ENCODE measurements at places on chromosomes 12 and 14.

- H3K27ac ChIP-seq: no peak overlapping the region
- DNase-seq: no peak
- H3K36me3 ChIP-seq: no peaks in the 10 kb centered on the region
Measured at GRCh38 chr12:93767524-93767863, 90.3 kb downstream of the CRADD start.

DNA sequence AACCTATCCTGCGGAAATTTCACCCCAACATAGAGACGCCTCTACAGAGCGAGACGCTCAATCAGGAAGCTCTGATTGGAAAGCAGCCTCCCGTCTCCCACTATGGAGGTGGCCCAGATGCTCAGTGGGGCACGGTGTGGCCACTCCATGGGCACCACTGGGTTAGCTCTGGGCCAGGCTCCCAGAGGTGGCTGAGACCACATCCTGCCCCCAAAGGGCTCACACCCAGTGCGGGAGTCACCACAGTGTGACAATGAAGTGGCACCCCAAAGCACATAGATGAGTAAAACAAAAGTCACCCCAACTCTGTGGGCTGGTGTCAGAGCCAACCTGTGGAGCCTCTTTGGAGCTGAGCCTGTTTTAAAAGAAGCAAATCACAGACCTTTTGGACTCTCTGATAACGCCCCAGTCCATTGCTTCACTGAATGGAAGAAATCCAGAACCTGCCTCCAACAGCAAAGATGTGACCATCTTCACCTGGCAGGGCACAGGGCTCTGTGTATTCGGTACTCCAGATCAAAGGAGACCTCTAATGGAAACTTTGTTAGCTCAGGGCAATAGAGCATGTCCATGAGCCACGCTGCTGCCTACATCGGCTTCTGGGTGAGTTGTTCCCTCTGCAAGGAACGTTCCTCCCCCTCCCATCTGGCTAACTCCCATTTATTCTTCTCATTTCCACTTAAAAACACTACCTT, 19.6 kb downstream of the CLMN start:
- H3K27me3 ChIP-seq: peaks cover 33% of the 10 kb centered on the region
- peaks cover 16% of the 10 kb centered on the region for H3K36me3 ChIP-seq
- no peak overlapping the region for H3K4me3 ChIP-seq
- DNase-seq: no peak
- peak overlapping the region; percentile 8 for H3K27ac ChIP-seq

DNA sequence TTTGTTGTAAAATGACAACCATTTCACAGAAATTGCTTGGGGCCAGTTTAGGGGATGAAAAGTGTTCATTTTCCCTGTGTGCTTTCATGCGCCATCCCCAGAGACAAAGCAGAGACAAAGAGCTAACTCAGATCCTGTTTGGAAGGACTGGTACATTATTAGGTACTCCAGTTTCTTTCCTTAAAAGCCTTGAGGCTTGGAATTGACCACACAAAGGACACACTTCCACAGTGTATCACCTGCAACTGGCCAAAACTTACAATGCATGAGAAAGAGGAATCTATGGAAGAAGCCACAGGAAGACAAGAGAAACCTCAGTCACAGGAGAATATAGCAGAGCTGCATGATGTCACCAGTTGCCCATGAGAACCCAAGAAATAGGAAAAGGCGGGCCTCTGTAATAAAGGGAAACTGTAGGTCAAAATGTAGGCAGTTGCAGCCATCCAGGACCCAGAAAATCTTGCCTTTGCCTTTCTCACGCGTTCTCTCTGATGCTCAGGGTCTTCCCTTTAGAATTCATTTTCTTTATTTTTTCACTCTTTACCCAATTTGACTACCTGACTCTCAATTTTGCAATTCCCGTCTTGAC, 339.0 kb downstream of the RMST start:
- no peaks in the 10 kb centered on the region for H3K36me3 ChIP-seq
- DNase-seq: no peak
- H3K27me3 ChIP-seq: no peaks in the 10 kb centered on the region
- peak overlapping the region; percentile 87 for H3K27ac ChIP-seq
- peaks cover 19% of the 10 kb centered on the region for H3K4me1 ChIP-seq
- H3K4me3 ChIP-seq: no peak overlapping the region

DNA sequence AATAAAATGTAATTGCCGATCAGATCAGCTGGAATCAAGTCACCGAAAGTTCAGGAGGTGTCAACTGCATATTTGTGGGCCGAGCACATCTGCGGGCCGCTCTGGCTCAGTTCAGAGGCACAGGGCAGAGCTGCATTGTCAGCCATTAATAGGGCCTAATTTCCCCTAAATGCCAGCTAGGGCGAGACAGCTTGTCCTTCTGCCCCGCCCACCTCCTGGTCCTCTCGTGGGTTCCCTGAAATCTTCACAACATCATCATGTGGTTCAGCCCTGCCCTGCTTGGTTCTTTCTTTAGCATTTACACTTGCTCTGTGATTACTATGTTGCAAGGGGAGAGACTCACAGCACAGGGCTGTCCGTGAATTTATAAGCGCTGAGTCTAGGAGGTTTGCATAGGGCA, 148.9 kb downstream of the CHST11 start:
- peak overlapping the region; percentile 74 for H3K27ac ChIP-seq
- H3K36me3 ChIP-seq: peaks cover 37% of the 10 kb centered on the region
- no peak for DNase-seq
- H3K4me1 ChIP-seq: peaks cover 54% of the 10 kb centered on the region
- peaks cover 11% of the 10 kb centered on the region for H3K27me3 ChIP-seq
- peak overlapping the region; percentile 12 for H3K4me3 ChIP-seq

DNA sequence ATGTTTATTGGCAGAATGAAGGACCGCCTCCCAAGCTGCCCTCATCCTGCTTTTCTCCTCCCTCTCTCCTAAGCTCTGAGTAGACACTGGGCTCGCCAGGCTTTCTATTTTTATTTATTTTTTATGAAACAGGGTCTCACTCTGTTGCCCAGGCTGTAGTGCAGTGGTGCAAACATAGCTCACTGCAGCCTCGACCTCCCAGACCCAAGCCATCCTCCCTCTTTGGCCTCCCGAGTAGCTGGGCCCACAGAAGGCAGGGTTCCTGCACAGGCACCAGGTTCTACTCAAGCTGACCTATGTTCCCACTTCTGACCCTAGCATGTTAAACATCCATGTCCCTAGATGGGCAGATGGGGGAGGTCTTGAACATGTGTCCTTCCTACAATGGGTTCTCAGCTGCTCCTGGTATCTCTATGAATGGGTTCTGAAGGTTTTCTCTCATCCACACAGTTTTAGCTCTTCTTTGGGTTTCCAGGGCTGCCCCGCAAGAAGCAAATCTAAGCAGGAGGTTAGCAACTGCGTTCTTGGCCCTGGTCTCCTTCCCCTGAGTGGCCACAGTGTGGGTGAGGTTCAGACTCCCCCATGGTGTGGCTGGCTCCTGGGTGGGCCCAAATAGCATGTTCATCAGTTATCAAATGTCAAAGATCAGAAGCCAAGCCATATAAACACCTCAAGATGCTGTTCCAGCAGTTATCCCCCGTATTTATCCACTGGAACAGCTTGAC, 167.3 kb downstream of the ZFP36L1 start:
- no peak overlapping the region for H3K4me3 ChIP-seq
- H3K4me1 ChIP-seq: peaks cover 98% of the 10 kb centered on the region
- no peak for DNase-seq
- H3K27me3 ChIP-seq: peaks cover 8% of the 10 kb centered on the region
- no peaks in the 10 kb centered on the region for H3K36me3 ChIP-seq
- no peak overlapping the region for H3K27ac ChIP-seq

- peak overlapping the region; percentile 7 for H3K27ac ChIP-seq
- H3K4me3 ChIP-seq: no peak overlapping the region
- DNase-seq: no peak
Measured at GRCh38 chr12:97513950-97514349, 51.3 kb downstream of the RMST start.

GRCh38 chr14:87430810-87431209, 562.2 kb downstream of the GALC start:
- no peak overlapping the region for H3K4me3 ChIP-seq
- no peaks in the 10 kb centered on the region for H3K4me1 ChIP-seq
- no peak for DNase-seq
- H3K27ac ChIP-seq: no peak overlapping the region
- no peaks in the 10 kb centered on the region for H3K36me3 ChIP-seq
- H3K27me3 ChIP-seq: no peaks in the 10 kb centered on the region

GRCh38 chr12:62050785-62051184, 209.4 kb upstream of the USP15 start:
- H3K27ac ChIP-seq: no peak overlapping the region
- H3K27me3 ChIP-seq: peaks cover 3% of the 10 kb centered on the region
- no peak for DNase-seq
- H3K4me3 ChIP-seq: no peak overlapping the region
- H3K36me3 ChIP-seq: no peaks in the 10 kb centered on the region

- H3K36me3 ChIP-seq: no peaks in the 10 kb centered on the region
- H3K4me3 ChIP-seq: no peak overlapping the region
- no peak overlapping the region for H3K27ac ChIP-seq
- H3K4me1 ChIP-seq: no peaks in the 10 kb centered on the region
Measured at GRCh38 chr12:88493636-88494035, 86.6 kb downstream of the KITLG start.

- peak; percentile 20 for DNase-seq
- peak overlapping the region; percentile 25 for H3K4me3 ChIP-seq
- H3K27me3 ChIP-seq: peaks cover 2% of the 10 kb centered on the region
- H3K36me3 ChIP-seq: peaks cover 10% of the 10 kb centered on the region
Measured at GRCh38 chr12:116808113-116809105, 70.3 kb downstream of the RNFT2 start.

DNA sequence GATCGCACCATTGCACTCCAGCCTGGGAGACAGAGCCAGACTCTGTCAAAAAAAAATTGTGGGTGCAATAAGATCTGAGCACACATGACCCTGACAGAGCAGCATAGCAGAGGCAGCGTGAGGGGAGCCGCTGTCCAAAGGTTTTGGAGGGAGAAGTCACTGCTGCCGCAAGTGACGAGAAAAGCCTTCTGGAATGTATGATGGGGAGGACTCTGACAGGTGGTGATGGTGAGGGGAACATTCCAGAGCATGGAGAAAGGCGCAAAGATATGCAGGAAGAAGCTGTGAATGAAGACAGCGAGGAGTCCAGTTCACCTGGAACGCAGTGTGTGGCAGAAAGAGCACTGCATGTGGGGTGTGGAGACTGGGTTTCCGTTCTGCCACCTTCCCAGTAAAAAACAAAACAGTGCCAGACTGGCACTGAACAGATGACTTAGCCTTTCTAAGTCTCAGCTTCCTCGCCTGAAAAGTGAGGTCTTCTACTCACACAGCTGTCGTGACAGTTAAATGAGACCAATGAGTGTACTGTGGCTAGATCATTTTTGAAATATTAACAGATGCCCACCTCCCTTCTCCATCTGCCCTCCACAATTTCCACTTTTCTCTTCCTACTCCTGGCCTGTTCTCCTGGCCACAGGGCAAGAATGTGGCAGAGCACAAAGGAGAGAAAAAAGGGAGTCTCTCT, 53.4 kb upstream of the PTHLH start:
- no peak for DNase-seq
- H3K27me3 ChIP-seq: no peaks in the 10 kb centered on the region
- H3K4me3 ChIP-seq: no peak overlapping the region
- H3K4me1 ChIP-seq: no peaks in the 10 kb centered on the region
- H3K36me3 ChIP-seq: no peaks in the 10 kb centered on the region

- no peak for DNase-seq
- peaks cover 7% of the 10 kb centered on the region for H3K27me3 ChIP-seq
- H3K36me3 ChIP-seq: peaks cover 23% of the 10 kb centered on the region
- peaks cover 6% of the 10 kb centered on the region for H3K4me1 ChIP-seq
Measured at GRCh38 chr12:32431025-32431424, 31.7 kb downstream of the FGD4 start.

- H3K4me3 ChIP-seq: no peak overlapping the region
- no peaks in the 10 kb centered on the region for H3K4me1 ChIP-seq
- no peaks in the 10 kb centered on the region for H3K36me3 ChIP-seq
- H3K27me3 ChIP-seq: peaks cover 18% of the 10 kb centered on the region
- no peak overlapping the region for H3K27ac ChIP-seq
Measured at GRCh38 chr14:59816941-59817340, 53.6 kb downstream of the RTN1 start.

- peak overlapping the region; percentile 16 for H3K27ac ChIP-seq
- H3K27me3 ChIP-seq: no peaks in the 10 kb centered on the region
- DNase-seq: no peak
Measured at GRCh38 chr12:106176560-106176959, 37.8 kb upstream of the NUAK1 start.

- H3K4me3 ChIP-seq: peak overlapping the region; percentile 98
- H3K4me1 ChIP-seq: peaks cover 89% of the 10 kb centered on the region
- H3K36me3 ChIP-seq: no peaks in the 10 kb centered on the region
- H3K27me3 ChIP-seq: peaks cover 95% of the 10 kb centered on the region
Measured at GRCh38 chr12:53977596-53978445, 3.1 kb upstream of the HOTAIR start.

DNA sequence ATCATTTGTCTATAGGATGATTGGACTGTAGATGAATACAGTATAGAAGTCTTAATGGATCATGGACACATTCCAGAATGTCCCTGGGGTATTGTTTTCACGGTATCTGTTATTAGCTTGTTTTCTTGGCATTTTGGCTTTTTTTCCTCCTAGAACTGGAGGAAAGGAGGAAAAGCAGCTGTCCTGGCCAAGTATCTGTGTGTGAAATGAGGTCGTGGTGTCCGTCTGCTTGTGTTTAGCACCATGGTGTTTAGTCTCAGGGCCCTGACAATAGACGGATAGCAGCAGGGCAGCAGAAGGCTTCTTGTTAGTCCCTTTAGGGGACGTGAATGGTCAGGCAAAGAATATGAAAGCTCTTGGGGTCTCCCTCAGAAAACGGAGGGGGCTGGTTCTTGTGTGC, 21.2 kb downstream of the FGF6 start:
- DNase-seq: no peak
- H3K27ac ChIP-seq: no peak overlapping the region
- no peak overlapping the region for H3K4me3 ChIP-seq
- no peaks in the 10 kb centered on the region for H3K36me3 ChIP-seq
- H3K27me3 ChIP-seq: peaks cover 6% of the 10 kb centered on the region

DNA sequence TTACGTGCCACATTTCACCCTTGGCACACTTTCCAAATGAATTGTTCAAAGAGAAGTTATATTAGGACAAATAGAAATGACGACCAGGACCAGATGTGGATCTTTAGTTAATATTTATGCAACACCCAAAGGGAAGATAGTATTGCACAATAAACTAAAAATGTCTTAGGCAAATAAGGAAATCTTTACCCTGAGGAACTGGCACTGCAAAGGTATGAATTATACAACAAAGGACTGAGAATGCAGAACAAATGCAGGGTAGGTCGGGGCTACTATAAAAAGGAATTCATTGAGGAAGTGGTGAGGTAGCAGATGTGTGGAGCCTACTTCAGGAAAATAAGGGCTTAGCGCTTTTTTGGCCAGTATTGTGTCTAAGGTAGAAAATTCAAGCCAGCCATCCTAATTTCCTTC, 3.9 kb upstream of the TMTC2 start:
- peaks cover 10% of the 10 kb centered on the region for H3K27me3 ChIP-seq
- H3K4me1 ChIP-seq: peaks cover 22% of the 10 kb centered on the region
- no peak for DNase-seq

DNA sequence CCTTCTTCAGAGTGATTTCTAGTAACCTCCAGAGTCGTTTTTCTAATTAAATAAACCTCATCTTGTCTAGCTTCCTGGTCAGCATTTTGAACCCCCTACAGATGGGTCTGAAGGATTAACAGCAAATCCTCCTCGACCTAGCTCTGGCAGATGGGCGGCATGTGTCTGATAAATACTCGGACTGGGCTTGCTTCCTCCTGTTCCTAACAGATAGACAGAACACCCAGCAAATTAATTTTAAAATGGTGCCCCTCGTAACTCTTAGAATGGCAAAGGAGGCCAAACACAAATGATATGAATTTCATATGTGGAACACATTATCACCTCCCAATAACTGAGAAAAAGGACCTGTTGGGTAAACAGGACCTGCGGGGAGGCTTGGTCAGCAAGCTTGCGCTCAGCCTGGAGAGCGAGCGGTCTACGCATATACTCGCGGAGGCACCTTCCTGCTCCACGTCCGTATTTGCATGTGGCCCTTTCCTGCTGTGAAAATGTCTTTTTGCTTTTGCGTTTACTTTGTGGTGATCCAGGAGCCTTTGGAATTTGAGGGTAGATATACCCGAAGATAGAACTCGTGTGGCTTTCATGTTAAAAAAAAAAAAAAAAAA, 79.6 kb downstream of the OTX2 start:
- peak overlapping the region; percentile 67 for H3K4me3 ChIP-seq
- peak; percentile 16 for DNase-seq
- H3K27me3 ChIP-seq: peaks cover 68% of the 10 kb centered on the region

Data from nephron progenitor cell (in vitro differentiated cells).